Upper lobe of left lung (tissue), 6 donors: ENCODE measurements at places on chromosomes 4 and X.

DNA sequence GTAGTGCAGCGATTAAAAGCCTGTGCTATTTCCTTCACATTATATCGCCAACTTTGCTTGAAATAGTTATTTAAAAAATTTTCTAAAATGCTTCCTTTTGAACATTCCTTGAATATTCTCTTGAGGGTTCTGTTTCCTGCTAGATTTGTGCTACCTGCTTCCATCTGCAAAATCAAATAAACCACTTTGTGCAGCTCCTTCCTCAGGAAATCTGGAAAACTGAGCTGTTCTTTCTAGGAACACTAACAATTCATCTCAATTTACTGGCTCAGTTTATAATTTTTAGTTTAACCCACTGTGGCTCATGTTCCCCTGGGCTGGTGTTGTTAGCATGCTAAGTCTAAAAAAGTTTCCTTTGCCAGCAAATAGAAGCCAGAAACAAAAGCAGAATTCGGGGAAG is 88.1 kb upstream of the LCORL start:
- no peaks in the 10 kb centered on the region for H3K36me3 ChIP-seq
- H3K27ac ChIP-seq: no peak overlapping the region
- H3K4me1 ChIP-seq: no peaks in the 10 kb centered on the region
- H3K4me3 ChIP-seq: no peak overlapping the region
- no peak for DNase-seq

DNA sequence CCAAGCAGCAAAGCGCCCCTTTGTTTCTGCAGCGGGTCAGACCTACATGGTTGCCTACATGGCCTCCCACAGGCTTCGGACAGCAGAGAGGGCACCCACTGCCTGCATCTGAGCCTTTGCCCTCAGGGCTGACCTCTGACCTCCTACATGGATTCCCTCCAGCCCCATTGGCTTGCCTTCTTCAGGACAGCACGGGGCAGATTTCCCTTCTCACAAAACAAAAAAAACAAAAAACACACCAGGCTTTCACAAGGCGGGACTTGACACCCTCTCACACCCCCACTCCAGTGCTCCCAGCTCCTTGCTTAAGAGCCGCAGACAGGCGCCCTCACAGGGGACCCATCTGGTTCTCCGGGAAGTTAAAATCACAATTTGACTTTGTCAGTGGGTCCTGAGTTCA is 32.9 kb downstream of the ZFYVE28 start:
- H3K4me1 ChIP-seq: no peaks in the 10 kb centered on the region
- no peaks in the 10 kb centered on the region for H3K36me3 ChIP-seq
- H3K4me3 ChIP-seq: no peak overlapping the region
- no peak overlapping the region for H3K27ac ChIP-seq
- DNase-seq: no peak
- H3K27me3 ChIP-seq: no peaks in the 10 kb centered on the region

- DNase-seq: peak; percentile 64
- no peaks in the 10 kb centered on the region for H3K36me3 ChIP-seq
- H3K27me3 ChIP-seq: no peaks in the 10 kb centered on the region
- peak within 1 kb of the TSS; percentile 60 for H3K4me3 ChIP-seq
- no peaks in the 10 kb centered on the region for H3K4me1 ChIP-seq
Measured at GRCh38 chrX:100636321-100636991, at the start of gene TSPAN6. TSS of gene TSPAN6 (minus strand) at chrX:100636806. CDS start at chrX:100636694, 112 bp downstream.

DNA sequence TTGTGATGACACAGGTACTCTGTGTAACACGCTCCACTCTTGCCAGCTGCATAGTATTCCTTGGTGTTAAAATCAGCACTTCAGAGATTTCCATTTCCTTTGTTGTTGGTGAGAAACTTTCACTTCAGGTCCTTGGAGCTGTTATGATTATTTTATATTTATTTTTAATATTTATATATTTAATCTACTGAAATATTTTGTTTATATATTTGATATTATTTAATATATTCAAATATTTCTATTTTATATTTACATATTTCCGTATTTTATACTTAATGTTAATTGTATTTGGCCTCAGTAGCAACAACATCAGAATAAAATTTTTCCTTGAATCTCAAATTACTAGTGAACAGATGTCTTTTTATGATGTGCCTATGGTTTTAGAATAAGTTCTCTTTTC is 225.3 kb downstream of the MAGEB17 start:
- H3K27ac ChIP-seq: no peak overlapping the region
- H3K4me1 ChIP-seq: no peaks in the 10 kb centered on the region
- H3K36me3 ChIP-seq: no peaks in the 10 kb centered on the region
- no peak for DNase-seq
- no peak overlapping the region for H3K4me3 ChIP-seq

DNA sequence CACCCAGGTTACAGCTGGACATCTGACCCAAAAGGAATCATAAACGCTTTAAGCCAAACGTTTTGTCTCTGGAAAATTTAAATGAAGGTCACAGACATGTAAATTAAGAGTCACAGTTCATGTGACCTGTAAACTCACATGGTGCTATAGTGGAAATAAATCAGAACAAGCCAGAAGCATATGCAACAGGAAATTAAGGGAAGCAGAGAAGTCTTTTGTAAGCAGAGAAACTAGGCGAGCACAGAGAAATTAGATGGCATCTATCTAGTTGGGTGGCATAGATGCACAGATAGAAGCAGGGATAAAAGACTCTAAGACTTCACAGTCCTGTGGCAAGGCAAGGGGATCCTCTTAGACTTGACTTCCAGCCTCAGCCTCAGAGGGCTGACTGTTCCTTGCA is 264.8 kb downstream of the GASK1B start:
- H3K27me3 ChIP-seq: no peaks in the 10 kb centered on the region
- no peaks in the 10 kb centered on the region for H3K4me1 ChIP-seq
- DNase-seq: no peak
- no peak overlapping the region for H3K4me3 ChIP-seq

DNA sequence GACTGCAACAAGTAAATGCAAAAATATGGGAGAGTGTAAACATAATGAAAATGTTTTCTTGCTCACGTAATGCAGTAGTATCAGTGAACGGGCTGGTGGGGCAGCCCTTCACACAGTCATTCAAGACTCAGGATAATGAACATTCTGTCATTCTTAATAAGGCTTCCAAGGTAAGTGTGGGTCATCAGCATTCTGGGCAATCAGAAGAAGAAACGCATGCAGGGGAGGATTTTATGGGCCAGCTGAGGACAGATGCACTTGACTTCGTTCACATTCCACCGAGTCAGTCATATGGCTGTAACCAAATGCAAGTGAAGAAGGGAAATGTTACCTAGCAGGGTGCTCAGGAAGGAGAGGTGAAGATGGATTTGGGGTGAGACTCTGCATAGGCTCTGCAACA is 68.0 kb upstream of the MAP9 start:
- no peak overlapping the region for H3K27ac ChIP-seq
- H3K4me3 ChIP-seq: no peak overlapping the region
- no peaks in the 10 kb centered on the region for H3K27me3 ChIP-seq
- no peak for DNase-seq
- H3K4me1 ChIP-seq: no peaks in the 10 kb centered on the region

DNA sequence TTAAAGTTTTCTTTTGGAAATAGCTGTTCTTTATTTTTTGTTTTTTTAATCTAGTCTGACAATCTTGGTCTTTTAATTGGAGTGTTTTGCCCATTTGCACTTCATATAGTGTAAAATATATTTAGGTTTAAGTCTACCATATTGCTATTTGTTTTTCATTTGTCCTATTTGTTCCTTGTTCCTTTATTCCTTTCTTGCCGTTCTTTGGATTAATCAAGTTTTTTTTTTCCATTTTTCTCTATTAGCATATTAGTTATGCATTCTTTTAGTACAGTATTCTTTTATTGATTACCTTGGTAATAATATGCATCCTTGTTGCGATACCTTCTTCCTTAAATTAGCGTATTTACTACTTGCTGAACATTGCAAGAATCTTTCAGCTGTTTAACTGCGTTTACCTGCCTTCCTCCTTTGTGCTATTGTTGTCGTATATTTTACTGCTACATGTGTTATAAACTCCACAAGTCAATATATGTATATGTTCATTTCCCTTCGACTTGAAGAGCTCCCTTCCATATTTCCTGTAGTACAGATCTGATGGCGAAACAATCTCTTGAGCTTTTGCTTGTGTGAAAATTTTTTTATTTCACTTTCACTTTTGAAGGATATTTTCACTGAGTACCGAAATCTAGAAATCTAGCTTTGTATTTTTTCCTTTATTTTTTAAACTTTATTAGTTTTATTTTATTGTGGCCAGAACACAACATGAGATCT is 23.9 kb upstream of the RNF212 start:
- no peaks in the 10 kb centered on the region for H3K4me1 ChIP-seq
- H3K27ac ChIP-seq: peak overlapping the region; percentile 50
- H3K27me3 ChIP-seq: no peaks in the 10 kb centered on the region
- H3K4me3 ChIP-seq: peak overlapping the region; percentile 1

- H3K4me1 ChIP-seq: no peaks in the 10 kb centered on the region
- no peaks in the 10 kb centered on the region for H3K27me3 ChIP-seq
- H3K36me3 ChIP-seq: no peaks in the 10 kb centered on the region
- H3K4me3 ChIP-seq: no peak overlapping the region
Measured at GRCh38 chr4:97912156-97912555, 231.1 kb downstream of the STPG2 start.

- H3K4me1 ChIP-seq: no peaks in the 10 kb centered on the region
- DNase-seq: no peak
- H3K27me3 ChIP-seq: no peaks in the 10 kb centered on the region
- no peak overlapping the region for H3K27ac ChIP-seq
- H3K36me3 ChIP-seq: no peaks in the 10 kb centered on the region
Measured at GRCh38 chr4:113012786-113013185, 36.7 kb upstream of the ANK2 start.

- no peak overlapping the region for H3K4me3 ChIP-seq
- H3K4me1 ChIP-seq: no peaks in the 10 kb centered on the region
- no peak for DNase-seq
- H3K36me3 ChIP-seq: no peaks in the 10 kb centered on the region
- H3K27ac ChIP-seq: no peak overlapping the region
Measured at GRCh38 chrX:153349952-153350351, 16.0 kb downstream of the ZNF275 start.

GRCh38 chrX:26649534-26649933 is 433.6 kb downstream of the MAGEB5 start:
- H3K36me3 ChIP-seq: no peaks in the 10 kb centered on the region
- H3K27me3 ChIP-seq: no peaks in the 10 kb centered on the region
- H3K27ac ChIP-seq: no peak overlapping the region
- DNase-seq: no peak
- H3K4me3 ChIP-seq: no peak overlapping the region
- no peaks in the 10 kb centered on the region for H3K4me1 ChIP-seq
